ENCODE measurements at places on chromosomes 11 and 22.

GRCh38 chr11:1852877-1853276, at the start of gene LSP1:
Gene LSP1 (plus strand): TSS chr11:1853084. CDS start chr11:1853145, 61 bp downstream.
- no peak for DNase-seq

- no peak for DNase-seq
These were observed 22.3 kb downstream of the LAYN start for GRCh38 chr11:111562692-111563389.

GRCh38 chr11:24543771-24544170, 46.9 kb downstream of the LUZP2 start:
- no peak for DNase-seq

DNA sequence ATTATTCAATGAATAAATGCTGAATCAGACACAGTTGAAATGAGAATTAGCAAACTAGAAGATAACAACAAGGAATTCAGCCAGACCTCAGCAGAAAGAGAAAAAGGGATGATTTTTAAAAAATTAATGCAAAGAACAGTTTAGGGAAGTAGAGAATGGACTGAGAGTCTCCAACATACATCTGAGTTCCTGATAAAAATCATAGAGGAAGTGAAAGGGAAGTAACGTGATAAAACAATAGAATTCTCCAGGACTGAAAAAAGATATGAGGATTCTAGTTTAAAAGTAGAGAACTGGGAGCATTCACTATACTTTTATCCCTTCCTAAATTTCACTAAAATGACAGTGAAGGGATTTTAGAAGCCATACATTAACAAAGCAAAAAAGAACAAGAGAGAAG, 592.0 kb downstream of the SOX6 start:
- DNase-seq, result no peak

DNA sequence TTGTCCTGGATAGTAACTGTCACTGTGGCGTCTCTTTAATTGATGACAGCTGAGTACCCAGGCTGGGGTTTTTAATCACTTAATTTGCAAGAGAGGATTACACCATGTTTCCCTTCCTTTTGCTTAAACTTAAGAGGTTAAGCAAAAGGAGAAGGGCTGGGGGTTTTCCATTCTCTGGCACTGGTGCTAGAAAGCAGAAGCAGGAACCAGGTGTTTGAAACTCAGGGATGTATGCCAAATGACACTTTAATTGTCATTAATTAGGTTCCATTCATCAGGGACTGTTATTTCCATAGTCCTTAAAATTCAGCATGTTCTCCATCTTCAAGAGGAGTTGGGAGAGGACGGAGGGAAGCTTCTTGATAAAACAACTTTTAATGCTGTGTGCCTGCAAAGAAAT, 746.2 kb downstream of the NELL1 start:
- DNase-seq, result no peak

GRCh38 chr11:59214141-59214893, 1.6 kb upstream of the MPEG1 start:
- DNase-seq, result no peak

DNA sequence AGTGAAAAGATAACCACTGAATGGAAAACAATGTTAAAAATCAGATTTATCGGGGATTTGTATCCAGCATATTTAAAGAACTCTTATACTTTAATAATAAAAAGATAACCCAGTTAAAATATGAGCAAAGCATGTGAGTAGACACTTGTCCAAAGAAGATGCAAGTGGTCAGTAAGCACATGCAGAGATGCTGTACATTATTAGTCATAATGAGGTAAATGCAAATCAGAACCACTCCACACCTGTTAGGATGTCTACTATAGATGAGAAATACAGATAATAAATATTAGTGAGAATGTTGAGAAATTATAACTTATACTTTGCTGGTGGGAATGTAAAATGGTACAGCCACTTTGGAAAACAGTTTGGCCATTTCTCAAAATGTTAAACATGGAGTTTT, 28.0 kb downstream of the QSER1 start:
- no peak for DNase-seq

- no peak for DNase-seq
These were observed 15.1 kb upstream of the RGL4 start for GRCh38 chr22:23675502-23676415.

DNA sequence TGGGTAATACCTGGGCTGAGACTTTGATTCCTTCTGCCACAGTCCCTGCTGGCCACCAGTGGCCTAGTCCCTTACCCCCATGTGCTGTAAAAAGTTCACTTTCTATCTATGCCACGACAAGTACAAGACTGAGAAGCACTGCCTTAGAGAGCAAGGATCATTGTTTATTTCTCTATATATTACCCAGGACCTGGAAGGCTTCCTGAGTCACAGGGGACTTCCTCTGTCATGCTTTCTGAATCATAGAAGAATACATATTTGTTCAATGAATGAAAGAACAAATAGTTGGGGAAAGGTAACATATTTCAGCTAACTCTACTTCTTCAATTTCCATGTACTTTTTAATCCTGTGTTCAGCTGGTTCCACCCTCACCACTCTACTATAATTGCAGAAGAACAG, 5.5 kb upstream of the SYT9 start:
- peak; percentile 14 for DNase-seq

DNA sequence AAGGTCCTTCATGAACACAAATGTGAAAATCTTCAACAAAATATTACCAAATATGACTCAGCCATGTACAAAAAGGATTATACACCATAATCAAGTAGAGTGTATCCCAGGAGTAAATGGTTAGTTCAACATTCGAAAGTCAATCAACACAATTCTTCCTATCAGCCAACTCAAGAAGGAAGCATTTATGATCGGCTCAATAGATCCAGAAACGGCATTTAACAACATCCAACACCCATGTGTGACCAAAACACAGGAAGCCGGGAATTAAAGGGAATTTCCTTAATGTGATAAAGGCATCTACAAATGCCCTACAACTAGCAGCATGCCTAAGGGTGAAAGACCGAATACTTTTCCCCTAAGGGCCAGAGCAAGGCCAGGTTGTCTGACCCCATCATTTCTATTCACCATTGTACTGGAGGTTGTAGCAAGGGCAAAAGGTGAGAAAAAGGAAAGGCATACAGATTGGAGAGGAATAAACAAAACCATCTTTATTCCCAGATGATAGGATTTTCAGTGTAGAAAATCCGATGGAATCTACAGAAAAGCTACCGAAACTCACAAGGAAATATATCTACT, 69.9 kb upstream of the CLDN5 start:
- no peak for DNase-seq

- DNase-seq, result no peak
These were observed 19.6 kb upstream of the TBCEL start for GRCh38 chr11:121004206-121004840.

DNA sequence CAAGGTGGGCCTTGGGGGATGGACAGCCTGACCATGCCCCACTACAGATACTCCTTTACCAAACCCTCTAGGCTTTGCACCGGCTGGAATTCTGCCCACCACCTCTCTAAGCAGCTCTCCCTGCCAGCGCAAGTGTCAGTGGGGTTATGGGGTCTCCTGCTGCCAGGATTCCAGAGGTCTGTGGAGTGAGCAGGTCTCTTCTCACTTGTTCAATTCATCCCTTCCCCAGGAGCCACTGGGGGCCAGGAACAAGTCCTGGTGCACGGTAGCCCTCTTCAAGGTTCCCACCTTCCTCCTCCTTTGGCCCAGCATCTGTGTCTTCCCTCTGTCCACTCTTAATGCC, 30.5 kb downstream of the CCDC15 start:
- no peak for DNase-seq

DNA sequence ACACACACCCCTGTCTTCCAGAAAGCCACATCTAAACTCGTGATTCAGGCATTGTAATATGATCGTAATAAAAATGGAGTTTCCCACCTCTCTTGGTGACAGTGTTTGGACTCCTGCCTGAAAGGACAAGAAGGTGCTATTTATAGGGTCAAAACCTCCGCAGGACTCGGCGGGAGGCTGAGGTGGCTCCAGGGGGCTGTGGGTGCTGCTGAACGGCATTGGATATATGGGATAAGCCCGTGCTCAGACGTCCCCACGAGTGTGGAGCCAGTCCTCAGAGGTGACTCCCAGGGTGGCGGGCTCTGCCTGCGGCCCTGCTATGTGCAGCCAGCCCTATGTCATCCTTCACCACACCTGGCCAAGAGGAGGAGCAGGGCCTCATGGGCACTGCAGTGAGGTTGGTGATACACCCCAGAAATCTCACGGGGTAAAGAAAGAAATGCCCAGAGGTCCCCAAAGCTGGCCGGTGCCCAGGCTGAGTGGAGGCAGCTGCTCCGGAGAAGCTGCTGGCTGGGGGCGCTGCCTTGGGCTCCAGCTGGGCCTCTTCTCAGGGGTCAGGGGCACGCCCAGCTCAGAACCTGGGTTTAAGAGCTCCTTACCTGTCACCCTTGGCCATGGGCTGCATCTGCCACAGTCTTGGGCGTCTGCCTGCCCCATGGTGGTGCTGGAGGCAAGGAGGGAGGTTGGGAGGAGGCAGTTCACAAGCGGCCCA, 5.1 kb upstream of the OSBPL5 start:
- no peak for DNase-seq

- DNase-seq, result no peak
These were observed 109.2 kb downstream of the AASDHPPT start for GRCh38 chr11:106186630-106187029.

DNA sequence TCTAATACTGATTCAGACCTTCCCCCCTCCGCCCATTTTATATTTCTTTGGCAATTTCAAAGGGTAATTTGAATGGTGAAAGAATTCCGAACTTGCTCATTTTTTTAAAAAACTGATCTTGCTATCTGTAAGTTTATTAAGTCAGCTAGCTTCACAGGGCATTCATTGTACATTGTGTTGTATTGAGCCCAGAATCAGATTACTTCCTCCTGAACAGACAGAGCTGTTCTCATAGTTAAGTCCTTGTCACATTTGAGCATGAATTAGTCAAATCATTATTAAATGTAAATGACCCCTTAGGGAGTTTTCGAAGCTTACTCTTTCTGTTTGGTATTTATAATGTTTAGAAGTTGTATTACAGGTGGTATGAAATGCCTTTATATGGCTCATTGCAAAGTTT, 34.4 kb downstream of the CYP2R1 start:
- DNase-seq, result no peak

GRCh38 chr11:116207421-116208141, 565.2 kb downstream of the BUD13 start:
- DNase-seq, result no peak

DNA sequence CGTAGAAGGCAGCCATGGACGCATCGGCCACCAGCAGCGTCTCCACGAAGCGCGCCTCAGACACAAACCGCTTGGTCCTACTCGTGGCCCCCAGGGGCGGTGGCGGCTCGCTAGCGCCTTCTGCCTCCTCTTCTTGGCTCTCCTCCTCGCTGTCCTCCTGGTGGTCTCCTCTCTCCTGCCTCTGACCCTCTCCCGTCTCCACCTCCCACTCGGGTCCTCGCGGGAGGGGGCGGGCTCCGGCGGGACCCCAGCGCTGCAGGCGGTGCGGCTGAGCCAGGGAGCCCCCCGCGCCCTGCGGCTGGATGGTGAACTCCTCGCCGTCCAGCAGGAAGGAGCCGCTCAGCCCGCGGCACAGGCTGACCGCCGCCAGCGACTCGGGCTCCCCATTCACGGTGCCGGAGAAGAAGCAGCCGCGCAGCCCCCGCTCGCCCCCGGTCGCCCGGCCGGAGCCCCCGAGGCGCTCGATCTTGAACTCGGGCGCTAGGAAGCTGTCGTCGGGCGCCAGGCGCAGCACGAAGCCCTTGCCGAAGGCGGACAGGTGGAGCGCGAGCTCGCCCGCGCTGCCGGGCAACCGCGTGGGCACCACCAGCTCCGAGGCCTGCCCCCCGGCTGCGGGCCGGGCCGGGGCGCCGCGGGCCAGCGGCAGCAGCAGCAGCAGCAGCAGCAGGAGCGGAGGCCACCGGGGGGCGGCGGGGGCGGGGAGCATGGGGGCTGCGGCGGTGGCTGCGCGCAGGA, 661 bp downstream of the ADAMTS8 start:
- no peak for DNase-seq

Measured in epithelial cell of prostate (primary cell).